ENCODE measurements at places on chromosomes 1 and 21. TPM values are rescaled to one million over a fixed set of nuclear protein-coding genes. Genes with fewer than 3 reads are reported as not detected.

GRCh38 chr1:101291562-101292380, 55.0 kb downstream of the S1PR1 start:
- peak; percentile 84 for DNase-seq

GRCh38 chr1:117594261-117594990, 11.4 kb upstream of the TENT5C start:
- no peak for DNase-seq

DNA sequence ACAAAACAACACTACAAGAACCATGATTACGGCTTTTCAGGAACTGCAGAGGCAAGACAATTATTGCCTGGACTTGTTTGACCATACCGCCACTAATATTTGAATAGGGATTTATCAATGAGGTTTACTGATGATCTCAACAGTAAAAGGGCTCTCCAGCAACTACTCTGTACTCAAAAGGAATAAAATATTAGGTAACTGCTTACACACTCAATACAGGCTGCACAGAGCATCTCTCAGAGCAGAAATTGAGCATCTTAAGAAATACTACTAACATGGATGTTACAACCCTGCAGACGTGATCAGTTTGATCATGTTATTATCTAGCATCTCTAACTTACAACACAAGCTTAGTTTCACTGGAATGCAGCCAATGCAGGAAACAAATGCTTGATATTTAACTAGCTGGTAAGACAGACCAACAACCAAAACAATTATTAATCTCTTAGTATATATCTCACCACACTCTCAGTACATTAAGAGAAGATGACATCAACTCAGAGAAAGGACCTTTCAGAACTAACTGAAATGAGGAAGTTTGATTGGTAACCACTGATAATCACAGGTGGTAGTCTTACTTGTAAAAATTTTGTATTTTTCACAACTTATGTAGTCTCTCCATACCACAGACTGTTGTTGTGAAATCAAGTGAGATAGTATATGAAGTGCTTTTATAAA, 52.2 kb downstream of the PUM1 start:
- DNase-seq, result peak; percentile 85

DNA sequence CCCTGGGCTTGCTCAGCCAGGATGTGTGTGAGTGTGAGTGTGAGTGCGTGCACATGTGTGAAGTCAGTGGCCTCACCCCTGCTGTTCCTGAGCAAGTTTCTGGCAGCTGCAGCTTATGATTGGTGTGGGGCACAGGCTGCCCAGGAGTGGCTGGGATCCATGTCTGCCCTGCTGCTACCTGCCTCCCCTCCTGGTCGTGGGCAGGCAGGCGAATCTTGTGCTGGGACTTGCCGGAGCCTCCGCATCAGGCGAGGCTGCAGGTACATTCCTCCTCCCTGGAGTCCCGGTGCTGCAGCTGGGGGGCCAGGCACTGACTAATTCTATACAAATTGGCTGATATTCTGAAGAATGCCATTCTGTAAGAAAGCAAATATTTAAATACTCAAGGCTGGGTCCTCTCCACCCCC, 85.6 kb upstream of the WNT4 start:
- no peak for DNase-seq

DNA sequence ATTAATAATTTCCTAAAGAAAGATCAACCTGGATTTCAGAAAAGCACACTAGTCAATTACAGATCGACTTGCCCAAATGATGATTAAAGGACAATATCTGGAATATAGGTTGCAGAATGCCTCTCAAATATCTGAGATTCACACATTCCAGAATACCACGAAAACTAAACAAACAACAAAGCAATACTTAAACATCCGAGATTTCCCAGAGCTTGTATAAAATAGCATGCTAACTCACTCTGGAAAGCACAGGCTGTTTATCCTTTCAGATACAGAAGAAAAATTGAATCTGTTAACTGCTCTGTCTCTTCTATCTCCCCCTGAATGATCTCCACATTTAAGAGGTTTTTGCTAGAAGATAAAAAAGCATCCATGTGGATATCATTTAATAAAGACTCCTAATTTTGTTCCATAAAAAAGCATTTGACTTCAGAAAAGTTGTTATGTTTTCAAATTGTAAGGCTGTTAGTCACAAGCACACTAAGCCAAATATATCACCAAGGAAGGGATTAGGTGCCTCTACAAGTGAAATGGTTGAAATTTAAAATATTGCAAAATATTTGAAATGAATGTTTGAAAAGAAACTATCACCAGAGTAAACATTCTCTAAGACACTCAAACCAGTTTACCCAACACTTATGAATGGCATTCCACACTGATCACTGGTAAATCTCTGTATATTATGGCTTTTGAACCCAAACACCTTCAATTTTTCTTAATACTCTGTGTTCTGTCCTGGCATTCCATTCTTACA, 865.1 kb upstream of the ADAMTS5 start:
- DNase-seq, result no peak

GRCh38 chr1:13581446-13581845, 2.2 kb upstream of the PDPN start:
- DNase-seq, result no peak

- no peak for DNase-seq
Measured at GRCh38 chr21:33787431-33787830, 128.2 kb downstream of the ATP5PO start.

- no peak for DNase-seq
Measured at GRCh38 chr1:21652101-21652936, 16.8 kb downstream of the RAP1GAP start.

DNA sequence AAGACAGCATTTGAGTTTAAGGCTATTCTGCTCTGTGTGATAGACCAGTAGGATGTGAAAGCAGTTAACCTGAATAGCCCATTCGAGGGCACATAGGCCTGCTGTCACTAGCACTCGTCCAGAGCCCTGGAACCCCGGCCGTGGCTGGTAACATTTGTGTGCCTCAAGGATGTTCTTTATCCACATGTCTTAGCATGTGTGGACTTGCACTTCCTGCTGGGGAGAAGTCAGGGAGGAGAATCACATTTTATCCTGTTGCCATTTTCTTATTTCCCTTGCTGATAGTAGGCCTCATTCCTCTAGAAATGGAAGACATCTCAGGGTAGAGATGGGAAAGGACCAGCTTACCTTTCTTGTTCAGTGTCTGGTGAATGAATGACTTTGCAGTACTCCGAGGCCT, 54.7 kb downstream of the VPS13D start:
- no peak for DNase-seq

The HUNK gene
- 1.8 TPM for total RNA-seq
